Cerebellar cortex (tissue), 1 donor: ENCODE measurements at places on chromosomes 1 and 21.

DNA sequence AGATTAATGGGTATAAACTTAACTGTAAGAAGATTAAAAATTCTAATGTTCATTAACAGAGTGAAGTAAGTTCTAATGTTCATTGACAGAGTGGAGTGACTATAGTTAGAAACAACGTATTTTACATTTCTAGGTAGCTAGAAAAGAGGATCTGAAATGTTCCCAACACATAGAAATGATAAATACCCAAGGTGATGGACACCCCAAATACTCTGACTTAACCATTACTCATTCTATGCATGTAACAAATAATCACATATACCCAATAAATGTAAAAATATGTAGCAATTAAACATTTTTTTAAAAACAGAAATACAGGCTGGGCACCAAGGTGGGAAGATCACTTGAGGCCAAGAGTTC, 62.1 kb downstream of the ABL2 start:
- DNase-seq = no peak

DNA sequence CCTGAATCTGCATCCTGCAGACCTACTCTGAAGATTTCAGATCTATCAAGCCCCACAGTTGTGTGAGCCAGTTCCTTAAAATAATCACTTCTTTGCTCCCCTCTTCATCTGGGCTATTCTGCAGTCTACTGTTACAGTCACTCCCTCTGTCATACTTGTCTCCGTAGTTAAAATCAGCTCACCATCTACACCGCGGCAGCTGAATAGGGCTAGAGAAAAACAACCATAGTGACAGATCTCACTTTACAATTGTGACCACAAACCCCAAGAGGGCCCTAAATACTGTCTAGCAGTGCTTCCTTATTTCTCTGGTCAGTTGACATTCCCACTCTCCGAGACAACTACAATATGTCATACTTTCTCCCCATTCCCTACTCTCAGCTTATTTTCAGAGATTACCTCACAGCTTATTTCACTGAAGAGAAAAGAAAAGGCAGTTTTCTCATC, 12.9 kb downstream of the DESI2 start:
- no peak for DNase-seq

DNA sequence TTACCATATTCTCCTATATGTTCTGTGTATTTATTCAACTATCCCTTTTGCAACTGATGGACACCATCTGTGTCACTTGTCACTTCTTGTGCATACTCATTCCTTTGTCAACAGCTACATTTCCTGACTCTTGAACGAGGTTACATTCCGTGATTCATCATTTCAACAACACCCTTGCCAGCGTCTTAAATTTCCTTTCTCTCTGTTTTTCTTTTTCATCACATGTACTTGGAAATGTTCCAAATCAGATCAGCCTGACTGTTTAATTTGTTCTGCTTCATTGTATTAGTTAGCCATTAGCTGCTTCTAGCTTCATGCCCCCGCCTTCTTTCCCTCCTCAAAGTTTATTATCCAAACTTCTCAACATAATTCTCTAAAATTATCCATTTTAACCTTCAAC, 173.0 kb downstream of the ADGRL4 start:
- DNase-seq = no peak

GRCh38 chr1:21633992-21634805, 35.0 kb downstream of the RAP1GAP start:
- no peak for DNase-seq
